MM.1S (cell line): ENCODE measurements at places on chromosomes 3 and 15.
A peak's percentile ranks its signal among the peaks of the same experiment; 100 is the strongest.

DNA sequence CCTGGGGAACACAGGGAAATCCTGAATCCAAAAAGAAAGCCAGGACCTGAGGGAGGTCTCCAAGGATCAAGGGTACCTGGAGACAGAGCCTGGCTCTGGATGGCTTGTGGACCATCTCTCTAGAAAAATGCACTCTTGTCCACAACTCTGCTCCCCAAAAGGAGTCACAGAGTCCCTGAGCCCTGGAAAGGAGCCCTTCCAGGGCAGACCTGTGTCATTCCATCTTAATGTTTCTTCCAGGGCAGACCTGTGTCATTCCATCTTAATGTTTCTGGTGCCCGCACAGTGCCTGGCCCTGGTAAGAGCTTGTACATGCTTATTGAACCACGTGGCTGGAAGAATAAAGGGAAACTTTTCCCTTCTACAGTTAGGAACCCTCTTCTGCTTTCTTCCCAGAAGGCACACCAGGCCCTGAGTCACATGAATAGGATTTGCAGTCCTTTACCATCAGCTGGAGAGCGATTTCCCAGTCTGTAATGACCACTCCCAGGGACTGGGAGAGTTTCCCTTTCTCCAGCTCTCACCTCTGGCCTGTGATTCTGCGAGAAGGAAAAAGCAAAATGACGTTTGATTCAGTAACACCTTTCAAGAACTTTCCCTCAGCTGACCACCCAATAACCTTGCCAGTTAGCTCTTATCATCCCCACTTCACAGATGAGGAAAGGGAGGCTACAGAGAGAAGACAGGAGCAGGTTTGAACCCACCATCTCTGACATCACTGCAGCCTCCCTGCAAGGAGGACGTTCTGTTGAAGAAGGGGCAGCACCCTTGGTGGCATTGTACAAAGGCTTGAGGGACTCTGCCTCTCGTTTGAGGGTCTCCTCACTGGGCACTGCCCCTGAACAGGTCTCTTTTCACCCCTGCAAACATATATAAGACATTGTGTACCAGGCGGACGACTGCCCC is 35.8 kb upstream of the SLCO2A1 start:
- no peak for DNase-seq

DNA sequence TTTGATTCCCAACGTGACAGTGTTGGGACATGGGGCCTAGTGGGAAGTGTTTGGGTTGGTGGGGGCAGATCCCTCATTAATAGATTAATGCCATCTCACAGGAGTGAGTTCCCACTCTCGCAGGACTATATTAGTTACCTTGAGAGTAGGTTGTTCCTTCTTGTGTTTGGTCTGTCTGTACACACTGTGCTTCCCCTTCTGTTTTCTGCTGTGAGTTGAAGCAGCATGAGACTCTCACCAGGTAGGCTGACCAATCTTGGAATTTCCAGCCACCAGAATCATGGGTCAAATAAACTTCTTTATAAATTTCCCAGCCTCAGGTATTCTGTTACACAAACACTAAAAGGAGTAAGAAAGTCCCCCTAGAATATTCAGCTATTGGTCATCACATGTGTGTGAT is 145.4 kb downstream of the ERC2 start:
- no peak for DNase-seq

- DNase-seq = no peak
Measured at GRCh38 chr3:142213298-142213697, 12.1 kb downstream of the GK5 start.

DNA sequence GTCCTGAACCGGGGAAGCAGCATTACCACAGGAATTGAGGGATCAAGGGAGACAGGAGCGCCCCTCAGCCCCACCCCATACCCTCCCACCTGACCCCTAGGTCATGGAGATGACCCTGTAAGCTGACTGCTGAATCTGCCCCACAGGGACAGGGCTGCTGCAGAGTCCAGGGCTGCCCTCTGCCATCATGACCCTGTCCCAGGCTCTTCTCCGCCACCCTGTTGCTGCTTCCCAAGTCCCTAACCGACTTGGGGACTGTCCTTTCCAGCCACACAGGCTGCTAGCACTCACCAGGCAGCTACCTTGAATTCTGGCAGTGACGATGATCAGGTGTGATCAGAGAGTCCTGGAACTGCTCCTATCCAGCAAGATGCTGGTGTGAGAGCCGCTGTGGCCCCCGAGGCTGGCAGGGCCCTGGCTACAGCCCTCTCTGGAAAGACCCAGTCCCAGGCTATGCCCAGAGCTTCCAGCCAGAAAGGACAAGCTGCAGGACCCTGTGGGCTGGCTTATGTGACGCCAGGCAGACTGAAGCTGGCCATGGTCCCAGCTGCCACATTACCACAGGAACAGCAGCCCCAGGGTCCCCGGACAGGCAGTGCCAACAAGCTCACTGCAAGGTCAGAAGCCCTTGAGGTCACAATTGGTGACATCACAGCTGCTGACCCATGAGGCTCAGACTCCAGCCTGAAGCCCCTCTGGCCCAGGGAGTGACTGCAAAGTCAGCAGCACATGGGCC is at the start of gene C3orf22:
TSS of gene C3orf22 (minus strand) at position 597 of the 736 bp plus-strand sequence. CDS start 5,542 bp downstream, outside the sequence.
- DNase-seq = no peak

DNA sequence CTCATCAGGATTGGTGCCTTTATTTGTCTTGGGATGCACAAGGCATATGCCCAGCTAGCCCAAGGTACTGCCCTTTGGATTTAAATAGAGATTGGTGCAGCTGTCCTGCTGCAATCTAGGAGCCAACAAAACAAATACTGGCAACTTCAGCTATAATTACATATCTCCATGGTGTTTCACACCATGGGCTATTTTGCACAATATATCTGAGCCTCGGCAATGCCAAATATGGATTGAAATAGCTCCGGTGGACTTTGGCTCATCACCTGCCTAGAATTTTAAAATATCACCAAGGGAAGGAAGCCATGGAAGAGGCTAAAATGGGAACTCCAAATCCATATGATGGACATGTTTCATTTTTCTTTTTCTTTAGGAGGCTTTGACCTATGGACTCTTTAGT is 367.8 kb upstream of the UMPS start:
- DNase-seq = no peak

DNA sequence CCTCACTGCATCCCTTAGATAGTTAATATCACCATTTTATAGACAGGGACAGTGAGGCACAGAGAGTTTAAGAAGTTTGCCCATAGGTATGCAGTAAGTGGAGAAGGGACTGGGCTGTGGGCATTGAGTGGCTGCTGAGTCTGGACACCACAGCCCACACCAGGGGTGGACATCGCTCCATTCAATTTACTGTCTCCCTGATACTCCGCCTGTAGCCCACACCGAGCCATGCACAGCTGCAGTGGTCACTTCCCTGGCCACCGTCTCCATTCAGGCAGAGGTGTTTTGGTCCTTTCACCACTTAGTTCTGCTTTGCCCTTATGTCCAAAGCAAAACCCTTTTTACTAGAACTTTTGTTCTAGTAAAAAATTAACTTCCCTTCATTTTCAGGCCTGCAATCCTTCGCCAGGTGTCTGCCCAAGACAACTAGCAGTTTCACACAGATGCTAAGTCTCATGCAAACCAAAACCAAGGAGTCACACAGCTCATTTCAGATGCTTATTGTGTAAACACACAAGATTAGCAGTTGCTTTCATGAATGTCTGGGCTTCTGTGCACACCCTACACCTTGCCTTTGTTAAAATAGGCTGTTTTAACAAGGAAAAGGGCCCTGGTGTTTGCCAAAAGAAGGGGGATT is 30.1 kb downstream of the ZNF35 start:
- no peak for DNase-seq

- DNase-seq = no peak
Measured at GRCh38 chr3:5013021-5013906, 34.0 kb downstream of the BHLHE40 start.

DNA sequence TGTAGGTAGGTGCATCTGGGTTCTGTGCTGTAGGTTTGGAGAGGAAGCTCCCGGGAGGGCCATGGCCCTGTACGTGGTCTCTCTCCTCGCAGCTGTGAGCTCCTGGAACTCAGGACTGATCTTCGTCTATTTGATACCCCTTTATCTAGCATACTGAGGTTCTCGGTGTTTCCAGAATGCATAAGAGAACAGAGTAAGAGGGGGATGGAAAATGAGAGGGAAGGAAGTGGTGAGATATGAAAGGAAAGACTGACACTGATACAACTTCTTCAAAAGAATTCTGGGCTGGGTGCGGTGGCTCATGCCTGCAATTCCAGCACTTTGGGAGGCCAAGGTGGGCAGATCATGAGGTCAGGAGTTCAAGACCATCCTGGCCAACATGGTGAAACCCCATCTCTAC is 90.7 kb downstream of the CHRD start:
- peak; percentile 4 for DNase-seq

DNA sequence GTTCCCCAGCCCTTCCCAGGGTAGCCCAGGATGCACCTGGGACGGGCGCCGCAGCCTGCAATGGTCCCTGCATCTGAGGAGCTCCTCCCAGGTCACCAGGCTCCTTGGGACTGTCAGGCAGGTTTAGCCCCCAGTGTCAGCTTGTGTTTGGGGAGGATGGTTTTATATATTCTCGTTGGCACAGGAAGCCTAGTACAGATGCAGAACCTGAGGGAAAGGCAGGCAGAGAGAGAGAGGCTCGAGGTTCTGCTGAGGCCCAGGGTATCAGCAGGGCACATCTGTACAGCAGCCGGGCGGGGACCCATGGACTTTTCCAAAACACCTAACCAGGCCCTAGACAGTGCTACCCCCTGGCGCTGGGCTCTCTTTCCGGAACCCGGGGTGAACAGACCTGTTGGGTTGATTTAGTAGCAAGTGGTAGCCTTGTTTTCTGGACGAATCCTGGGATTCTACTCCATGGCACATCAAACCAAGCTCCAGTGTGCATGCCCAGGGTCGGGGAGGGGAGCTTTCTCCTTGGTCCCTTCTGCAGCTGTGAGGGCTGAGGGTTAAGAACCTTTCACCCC is 8.6 kb downstream of the PAK6 start:
- no peak for DNase-seq

DNA sequence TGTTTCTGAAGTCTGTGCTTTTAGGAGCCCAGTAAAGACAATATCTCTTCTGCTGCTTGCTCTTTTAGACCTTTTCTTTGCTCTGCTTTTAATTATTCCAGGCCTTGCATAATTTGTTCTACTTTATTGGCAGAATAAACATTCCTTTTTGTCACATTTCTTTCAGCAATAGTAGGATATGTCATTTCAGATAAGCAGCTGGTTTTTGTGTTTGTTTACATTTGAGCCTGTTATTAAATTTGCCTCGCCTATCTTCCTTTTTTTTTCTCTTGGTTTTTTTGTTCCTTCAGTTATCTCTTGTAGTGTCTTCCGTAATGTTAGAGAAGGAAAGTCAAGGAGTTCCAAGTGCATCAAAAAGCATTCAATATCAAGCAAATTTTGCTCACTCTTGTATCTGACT is 16.4 kb downstream of the ZNF654 start:
- no peak for DNase-seq

DNA sequence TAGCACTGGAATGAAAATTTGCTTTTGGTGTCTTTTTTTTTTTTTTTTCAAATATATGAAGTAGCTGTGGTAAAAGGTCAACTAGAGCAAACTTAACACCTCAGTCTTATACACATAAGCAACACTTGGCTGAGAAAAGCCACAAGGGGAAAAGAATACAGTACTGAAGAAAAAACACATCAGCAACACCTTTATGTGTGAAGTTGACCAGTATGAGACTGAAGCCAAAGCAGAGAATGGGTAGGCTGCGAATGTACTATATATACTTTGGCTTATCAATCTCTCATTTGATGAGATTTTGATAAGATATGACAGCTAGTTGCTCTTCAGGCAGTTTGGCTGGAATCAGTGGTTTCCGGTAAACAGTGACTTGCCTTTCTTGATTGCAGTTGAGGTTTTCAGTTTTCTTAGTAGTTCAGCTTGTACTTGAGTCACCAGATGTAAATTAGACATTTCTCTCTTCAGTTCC is 22.0 kb upstream of the ZCWPW2 start:
- DNase-seq = peak; percentile 89

DNA sequence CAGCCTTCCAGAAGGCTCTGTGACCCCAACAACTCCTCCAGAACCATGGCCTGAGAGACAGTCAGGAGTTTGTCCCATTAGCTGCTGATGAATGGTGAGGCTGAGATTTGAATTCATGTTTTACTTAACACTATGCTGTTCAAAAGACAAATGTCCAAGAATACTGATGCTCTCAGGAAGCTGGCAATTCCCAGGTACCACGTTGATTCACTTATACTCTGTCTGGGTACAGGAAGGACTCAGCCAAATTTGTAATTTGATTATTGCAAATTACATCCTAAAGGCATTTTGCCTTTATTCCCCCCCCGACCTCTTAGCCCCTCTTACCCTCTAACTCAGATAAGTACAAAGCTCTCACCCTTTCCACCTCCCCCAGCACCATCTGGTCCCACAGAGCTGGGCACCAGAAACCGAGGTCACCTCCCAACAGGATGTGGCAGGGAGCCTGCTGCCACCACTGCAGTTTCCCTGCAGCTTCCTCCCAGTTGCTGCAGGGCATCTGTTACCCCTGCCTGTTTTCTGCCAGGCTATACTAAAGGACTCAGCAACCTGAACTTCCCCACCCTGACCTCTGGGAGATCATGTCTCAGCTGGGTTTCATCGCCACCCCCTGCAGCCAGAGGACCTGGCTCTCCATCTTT is 33.6 kb downstream of the EAF1 start:
- DNase-seq = peak; percentile 63

DNA sequence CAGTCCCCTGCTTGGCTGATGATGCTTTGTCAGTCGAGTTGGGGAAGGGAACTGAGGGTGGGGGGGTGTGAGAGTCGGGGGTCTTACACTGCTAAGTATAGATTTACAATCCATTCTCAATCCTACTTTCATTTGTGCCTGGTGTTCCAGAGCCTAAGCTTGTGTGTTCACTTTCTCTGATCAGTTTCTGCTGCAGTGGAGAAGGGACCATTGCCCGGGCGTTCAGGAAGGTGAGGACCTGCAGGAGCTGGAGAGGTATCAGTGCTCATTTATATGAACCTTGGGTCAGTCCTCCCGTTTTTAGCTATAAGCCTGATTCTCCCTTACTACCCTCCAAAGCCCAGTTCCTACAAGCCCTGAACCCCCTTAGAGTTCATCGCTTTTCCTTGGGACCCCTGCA is 41.0 kb upstream of the TRAK1 start:
- no peak for DNase-seq

DNA sequence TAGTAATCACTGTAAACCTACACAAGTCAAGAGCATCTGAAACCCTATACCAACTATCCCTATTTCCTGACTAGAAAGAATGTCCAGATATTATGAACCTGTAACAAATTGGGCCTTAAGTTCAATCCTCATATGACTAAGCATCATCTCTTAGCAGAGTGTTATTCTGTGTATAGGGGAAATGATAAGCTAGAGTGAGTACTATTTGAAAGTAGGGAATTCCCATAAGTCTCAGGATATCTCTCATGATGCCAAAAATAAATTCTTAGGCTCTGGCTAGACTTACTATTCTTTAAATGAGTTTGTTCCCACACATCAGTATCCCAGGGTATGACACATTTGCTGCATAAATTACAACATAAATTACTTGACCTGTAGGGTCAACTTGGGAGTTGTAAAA is 15.3 kb downstream of the MRPL47 start:
- no peak for DNase-seq

DNA sequence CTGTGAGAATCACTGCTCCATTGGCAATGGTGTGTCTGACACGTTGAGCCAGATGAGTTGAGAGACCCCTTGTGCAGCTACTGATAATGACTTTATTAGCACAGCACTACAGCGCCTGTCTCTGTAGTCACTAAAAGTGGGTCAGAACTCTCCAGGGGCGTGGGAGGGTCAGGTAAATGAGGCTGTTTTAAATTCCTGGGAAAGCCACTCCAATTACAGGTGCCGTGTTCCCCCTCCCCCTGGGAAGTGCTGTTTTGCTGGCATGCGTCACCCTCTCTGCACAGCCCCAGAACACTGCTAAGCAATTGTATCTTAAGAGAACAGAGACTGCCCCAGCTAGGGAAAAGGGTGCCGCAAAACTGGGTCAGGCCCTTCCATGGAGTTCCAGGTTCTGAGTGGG is 21.5 kb upstream of the CPNE9 start:
- no peak for DNase-seq

GRCh38 chr15:64459066-64459781 is 1.2 kb upstream of the ZNF609 start:
- DNase-seq = no peak
